ENCODE measurements at places on chromosomes 16 and 17.

- DNase-seq, result no peak
These were observed 210.8 kb upstream of the SOX9 start for GRCh38 chr17:71910002-71910401.

GRCh38 chr16:79587897-79588296, 12.6 kb downstream of the MAF start:
- no peak for DNase-seq

DNA sequence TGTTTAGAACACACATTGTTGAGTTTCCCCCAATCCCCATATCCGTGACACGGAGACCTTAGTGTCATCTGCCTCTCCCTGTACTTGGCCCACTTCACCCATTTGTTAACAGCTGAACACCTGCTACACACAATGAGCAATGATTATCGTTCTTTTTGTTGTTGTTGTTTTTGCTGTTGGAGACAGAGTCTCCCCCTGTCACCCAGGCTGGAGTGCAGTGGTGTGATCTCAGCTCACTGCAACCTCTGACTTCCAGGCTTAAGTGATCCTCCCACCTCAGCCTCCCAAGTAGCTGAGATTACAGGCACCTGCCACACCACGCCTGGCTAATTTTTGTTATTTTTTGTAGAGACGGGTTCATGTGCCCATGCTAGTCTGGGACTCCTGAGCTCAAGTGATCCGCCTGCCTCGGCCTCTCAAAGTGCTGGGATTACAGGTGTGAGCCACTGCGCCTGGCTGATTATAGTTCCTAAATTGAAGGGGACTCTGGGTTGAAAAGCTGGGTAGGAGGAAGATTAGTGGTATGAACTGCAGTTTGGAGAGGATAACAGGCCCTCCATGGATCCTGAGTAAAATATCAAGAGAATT, 21.6 kb downstream of the NDE1 start:
- no peak for DNase-seq

GRCh38 chr16:89026121-89026612, 49.2 kb upstream of the CBFA2T3 start:
- no peak for DNase-seq

DNA sequence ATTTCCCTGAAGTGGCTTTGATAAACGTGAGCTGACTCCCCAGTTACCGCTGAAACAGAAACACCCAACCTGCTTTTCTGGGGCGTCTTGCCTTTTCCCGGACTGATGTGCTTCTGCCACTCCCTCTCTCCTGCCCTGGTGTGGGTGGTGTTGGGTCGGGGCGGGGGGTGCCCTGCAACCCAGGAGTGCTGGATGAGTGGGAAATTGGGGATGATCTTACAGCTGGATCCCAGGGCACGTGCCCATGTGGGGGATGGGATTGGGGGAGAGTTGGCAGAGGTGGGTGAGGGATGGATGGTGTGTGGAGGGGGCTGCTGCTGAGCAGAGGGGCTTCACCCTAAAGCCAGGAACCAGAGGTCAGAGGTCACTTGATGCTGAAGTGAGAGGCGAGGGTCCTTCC, 28.5 kb downstream of the PGS1 start:
- DNase-seq, result no peak

GRCh38 chr16:27963471-27963965, 100.0 kb downstream of the GSG1L start:
- DNase-seq, result no peak

- no peak for DNase-seq
These were observed 2.0 kb upstream of the DNAI2 start for GRCh38 chr17:74271901-74272561.

DNA sequence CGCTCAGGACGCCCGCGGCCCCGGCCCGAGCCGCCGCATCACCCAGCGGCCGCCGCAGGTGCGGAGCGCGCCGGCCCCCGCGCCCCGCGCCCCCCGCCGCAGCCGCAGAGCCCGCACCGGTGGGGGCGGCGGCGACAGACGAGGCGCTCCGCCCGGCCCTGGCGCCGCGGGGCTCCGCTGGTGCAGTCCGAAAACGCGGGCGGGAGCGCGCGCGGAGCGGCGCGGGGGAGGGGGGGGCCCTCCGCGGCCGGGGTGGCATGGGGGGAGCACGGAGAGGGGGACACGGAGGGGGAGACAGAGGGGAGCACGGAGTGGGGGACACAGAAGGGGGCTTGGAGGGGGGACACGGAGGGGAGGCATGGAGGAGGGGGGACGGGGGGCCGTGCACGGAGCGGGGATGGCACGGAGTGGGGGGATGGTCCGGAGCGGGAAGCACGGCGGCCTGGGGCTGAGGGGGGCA, at the start of gene AATK:
TSS of gene AATK (minus strand) at position 189 of the 460 bp plus-strand sequence. CDS start 229 bp downstream, outside the sequence.
- no peak for DNase-seq

DNA sequence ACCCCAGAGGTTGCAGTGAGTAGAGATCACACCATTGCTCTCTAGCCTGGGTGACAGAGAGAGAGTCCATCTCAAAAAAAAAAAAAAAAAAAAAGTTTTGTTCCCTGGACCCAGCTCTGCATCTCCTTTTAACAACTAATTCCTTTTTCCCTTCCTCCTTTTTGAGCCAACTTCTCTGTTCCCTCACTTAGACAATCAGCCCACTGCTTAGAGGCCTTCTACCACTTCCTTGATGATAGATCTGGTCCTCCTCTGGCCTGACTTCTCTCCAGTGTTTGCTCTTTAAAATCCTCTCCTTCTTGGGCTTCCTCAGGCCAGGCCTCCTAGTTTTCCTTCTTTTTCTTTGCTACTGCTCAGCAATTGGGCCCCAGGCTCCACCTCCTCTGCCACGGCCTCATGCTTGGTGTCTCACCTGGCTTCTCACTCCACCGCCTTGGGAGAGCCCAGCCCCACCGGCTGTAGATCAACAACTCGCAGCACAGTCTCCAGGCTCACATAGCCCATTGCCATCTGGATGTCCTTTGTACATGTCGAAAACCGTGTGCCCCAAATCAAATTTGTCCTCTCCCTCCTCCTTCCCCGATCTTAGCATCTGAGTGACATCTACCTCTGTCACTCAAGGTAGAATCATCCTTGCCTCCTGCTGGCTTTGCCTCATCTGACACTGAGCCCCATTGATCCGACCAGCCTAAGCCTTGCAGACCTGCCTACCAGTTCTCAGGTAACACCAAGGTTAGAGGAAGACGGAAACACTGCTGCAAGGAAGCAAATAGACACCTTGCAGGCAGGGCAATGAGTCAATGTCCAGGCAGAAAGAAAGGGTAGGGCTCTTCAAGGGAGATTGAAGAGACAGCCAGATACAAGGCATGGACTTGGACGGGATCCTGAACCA, 17.4 kb downstream of the ARHGAP27 start:
- DNase-seq, result no peak

DNA sequence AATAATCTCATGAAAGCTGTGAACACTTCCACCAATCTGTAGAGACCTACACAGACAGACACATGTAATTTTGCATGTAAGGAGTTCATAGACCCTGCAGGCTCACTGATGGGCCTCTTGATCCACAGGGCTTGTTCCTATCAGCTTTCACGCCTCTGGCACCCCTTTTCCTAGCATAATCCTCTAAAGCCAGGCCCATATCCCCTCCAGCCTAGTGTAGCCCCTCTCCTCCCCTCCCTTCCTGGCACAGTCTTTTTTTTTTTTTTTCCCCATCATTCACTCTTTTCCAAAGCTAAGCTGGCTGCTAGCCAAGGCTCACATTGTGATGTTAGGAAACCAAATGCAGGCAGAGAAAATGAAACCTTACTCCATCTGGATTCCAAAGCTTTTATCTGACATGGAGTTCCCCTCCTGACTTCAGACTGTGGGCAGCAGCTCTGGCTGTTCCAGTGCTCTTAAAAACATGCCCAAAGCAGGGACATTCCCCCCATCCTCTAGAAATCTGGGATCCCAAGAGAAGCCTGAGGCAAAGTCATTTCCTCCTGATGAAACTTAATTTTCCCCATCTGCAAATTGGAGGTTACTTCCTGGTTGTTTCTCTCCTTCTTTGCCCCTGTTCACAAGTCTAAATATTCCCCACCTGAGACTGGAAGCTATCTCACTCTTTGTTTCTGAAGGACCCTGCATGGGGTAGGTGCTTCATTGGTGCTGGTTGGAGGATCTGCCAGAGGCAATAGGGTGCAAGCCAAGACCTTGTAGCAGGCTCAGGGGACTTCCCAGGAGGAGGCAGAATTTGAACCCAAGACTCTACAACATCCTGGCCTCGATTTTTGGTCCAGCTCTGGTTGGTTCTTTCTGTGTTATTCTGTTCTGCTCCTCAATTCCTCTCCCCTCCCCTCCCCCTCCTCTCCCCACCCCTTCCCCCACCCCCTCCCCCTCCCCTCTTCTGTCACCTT, 9.9 kb upstream of the CCL5 start:
- DNase-seq, result no peak

- DNase-seq, result peak; percentile 80
These were observed 15.7 kb upstream of the CBX8 start for GRCh38 chr17:79812353-79813258.

GRCh38 chr17:77304746-77305473, 164.1 kb downstream of the SEC14L1 start:
- no peak for DNase-seq

GRCh38 chr16:30470632-30470995, 1.9 kb upstream of the ITGAL start:
- no peak for DNase-seq

DNA sequence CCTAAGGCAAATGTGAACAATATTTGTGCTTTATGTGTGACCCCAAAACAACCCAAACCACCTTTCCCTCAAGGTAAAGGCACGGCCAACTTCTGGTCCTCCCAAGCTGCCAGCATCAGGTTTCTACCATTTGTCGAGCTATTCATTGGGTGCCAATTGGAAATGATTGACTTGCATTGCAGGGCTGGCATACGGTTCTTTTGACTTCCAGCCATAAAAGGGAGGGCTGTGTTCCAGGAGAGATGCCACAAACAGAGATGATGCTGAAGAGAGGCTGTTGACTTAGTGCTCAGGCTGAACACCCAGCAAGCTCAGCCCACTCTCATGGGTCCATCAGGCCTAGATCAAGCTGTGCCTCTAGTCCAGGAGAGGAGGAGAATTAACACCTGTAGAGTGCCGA, 252.4 kb downstream of the GRIN2A start:
- DNase-seq, result no peak

GRCh38 chr17:14840616-14841231, 424.4 kb downstream of the PMP22 start:
- no peak for DNase-seq

- DNase-seq, result no peak
These were observed 367.6 kb upstream of the ERCC4 start for GRCh38 chr16:13552062-13552959.

- DNase-seq, result no peak
These were observed 73.7 kb downstream of the IRX3 start for GRCh38 chr16:54212893-54213292.

DNA sequence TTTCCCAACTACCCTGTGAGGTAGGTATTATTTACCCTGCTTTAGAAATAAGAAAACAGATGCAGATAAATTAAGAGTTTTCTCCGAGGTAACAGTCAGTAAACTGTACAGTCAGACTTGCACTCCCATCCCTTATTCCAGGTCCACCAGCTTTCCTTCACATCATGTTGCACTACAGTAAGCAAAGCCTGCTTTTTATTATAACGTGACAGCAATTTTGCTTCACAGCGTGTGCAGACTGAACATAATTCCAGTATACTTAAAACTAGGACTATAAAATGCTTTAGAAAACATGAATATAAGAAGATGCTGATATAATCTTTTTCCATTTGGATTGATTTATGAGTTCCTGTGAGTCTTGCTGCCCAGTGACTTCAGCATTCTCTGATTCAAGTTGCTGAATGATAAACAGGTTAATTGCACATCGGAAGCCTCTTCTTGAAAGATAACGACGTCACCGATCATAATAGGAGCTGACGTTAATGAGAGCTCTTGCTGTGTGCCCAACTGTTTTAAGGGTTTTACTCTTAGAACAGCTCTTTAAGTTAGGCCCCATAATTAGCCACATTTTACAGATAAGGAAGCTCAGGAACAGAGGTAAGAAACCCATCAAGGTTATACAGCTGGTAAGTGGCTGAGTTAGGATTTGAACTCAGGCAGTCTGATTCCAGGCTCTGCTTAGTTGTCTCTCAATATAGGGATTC, 1.4 kb downstream of the LIG3 start:
- no peak for DNase-seq

- DNase-seq, result no peak
These were observed 280.0 kb downstream of the RBFOX1 start for GRCh38 chr16:7612671-7613070.

DNA sequence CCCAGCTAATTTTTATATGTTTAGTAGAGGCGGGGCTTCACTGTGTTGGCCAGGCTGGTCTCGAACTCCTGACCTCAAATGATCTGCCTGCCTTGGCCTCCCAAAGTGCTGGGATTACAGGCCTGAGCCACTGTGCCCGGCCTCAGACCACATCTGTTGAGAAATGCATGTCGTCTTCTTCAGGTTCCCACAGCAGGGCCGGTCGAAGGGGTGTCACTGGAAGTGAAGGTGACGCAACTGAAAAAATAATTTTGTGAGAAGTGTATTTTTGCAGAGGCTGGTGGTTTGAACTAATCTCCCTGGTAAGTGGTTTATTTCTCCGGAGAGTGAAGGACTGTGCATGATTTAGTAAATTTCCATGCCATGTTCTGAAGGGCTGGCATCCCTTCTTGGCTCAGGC, 33.4 kb upstream of the IL34 start:
- DNase-seq, result no peak

GRCh38 chr17:35765756-35766488, 5.2 kb downstream of the C17orf50 start:
- no peak for DNase-seq

- no peak for DNase-seq
These were observed 35.8 kb downstream of the MSI2 start for GRCh38 chr17:57292091-57292490.

- DNase-seq, result no peak
These were observed 15.8 kb downstream of the CACNG5 start for GRCh38 chr17:66850692-66851091.

DNA sequence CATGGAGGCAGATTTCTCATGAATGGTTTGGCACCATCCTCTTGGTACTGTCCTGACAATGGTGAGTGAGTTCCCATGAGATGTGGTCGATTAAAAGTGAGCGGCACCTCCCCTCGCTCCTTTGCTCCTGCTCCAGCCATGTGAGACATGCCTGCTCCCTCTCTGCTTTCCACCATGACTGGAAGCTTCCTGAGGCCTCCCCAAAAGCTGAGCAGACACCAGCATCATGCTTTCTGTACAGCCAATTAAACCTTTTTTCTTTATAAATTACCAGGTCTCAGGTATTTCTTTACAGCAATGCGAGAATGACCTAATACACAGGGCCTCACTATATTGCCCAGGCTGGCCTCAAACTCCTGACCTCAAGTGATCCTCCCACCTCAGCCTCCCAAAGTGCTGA, 12.1 kb downstream of the ZNF500 start:
- no peak for DNase-seq

DNA sequence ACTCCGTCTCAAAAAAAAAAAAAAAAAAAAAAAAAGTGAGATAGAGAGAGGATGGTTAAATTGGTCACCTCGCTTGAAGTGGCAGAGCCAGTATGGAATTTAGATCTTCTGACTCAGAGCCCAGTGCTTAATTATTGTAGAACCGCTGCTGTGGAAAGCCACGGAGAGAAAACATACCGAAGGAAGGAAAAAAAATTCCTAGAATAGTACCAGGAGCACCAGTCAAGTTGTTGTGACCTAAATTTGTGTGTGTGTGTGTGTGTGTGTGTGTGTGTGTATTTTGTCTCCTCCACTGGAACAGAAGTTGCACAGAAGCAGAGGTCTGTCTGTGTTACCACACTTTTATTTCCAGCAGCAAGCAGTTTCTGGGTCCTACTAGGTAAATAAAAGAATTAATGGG, 10.6 kb upstream of the NUP85 start:
- DNase-seq, result no peak

Measured in right kidney (tissue), 9 donors.